ENCODE measurements at places on chromosomes 16 and 17.

DNA sequence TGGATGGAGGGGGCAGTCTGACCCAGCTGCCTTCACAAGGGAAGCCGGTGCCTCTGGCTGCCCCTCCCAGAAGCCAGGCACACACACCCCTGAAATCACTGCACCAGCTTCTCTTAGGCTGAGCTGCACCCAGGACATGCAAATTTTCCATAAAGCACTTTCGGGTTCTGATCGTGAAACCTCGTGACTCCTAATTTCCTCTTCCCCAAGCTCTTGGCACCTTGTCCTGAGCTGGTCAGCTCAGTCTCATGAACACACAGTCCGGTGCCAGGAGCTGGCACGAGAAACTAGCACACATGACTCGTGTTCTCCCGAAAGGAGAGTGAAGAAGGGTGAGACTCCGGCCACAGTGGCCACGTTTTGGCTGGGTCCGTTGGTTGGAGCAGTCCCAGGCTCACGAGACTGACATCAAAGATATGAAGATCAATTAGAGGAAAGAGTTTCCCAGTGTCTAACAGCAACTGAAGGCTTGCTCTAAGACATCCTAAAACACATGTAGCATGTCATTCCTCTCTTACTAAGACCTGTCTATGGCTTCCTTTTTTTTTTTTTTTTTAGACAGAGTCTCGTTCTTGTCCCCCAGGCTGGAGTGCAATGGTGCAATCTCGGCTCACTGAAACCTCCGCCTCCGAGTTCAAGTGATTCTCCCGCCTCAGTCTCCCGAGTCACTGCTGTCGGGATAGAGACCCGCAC is 9.2 kb upstream of the ABR start:
- DNase-seq, result no peak

DNA sequence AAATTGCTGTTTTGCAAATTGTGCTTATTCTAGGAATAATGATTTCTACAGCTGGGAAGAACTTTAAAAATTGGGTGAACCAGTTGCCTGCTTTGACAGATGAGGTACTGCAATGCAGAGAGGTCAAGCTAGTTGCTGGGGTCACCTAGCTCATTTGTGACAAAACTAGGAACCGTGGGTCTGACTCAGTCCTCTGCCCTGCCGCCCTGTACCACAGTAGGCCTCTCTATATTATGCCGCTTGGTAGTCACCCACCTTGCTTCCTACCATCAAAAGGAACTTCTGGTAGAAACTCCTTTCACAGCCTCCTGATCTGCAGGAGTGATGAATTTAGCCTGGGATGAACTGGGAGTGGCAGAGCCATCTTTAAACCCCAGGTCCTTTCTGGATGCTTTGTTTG is 105.7 kb downstream of the PITPNC1 start:
- no peak for DNase-seq

DNA sequence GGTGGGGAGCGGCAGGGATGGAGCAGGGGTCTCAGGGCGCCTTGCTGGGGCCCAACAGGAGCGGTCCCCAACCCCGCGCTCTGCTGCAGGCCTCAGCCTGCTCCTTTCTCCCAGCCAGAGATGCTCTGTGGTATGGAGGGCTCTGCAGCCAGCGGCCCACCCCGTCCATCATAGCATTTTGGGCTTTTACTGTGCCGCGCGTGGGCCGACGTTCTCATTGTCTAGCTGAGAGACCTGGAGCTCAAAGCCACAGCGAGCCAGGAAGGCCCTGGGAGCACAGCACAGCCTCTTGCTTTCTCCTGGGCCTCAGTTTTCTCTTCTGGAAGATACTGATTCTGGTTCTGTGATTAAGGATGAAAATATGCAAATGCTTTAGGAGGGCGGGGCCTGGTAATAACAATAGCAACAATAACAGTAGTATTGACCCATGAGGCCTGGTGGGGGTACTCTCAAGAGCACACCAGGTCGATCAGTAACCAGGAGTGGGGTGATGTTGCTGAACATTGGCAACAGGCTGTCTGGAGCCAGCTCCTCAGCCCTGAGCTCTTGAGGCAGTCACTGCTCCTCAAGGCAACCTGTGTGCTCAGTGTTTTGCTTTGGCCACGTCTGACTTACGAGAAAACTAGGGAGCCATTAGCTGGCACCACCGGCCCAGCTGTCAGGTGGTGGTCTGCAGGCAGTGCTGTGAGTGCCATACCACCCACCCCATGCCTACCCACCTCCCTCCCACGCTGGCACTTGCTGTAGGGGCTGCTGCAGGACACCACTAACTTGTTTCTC is 1.1 kb upstream of the RASD1 start:
- no peak for DNase-seq

DNA sequence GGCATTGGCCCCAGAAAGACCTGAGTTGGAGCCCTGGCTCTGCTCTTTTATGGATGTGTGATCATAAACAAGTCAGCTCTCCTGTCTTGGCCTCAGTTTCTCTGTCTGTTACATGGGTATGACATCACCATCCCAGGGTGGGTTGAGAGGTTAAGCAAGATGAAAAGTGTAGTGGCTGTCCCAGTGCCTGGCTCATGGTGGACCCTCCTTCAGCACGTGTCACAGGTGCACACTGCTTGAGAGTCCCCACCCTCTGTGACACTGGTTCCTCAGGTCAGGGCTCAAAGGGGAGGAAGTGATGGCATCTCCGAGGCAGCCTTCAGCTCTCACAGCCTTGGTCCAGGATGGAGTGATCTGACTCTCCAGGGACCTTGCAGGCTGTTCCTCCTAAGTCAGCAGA is 218.4 kb downstream of the HAPSTR1 start:
- no peak for DNase-seq

DNA sequence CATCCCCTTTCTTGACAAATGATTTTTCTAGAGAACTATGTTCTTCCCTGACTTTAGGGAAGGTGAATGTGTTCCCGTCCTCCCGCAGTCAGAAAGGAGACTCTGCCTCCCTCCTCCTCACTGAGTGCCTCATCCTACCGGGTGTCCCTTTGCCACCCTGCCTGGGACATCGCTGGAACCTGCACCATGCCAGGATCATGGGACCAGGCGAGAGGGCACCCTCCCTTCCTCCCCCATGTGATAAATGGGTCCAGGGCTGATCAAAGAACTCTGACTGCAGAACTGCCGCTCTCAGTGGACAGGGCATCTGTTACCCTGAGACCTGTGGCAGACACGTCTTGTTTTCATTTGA is 7.4 kb downstream of the NAT9 start:
- DNase-seq, result no peak

DNA sequence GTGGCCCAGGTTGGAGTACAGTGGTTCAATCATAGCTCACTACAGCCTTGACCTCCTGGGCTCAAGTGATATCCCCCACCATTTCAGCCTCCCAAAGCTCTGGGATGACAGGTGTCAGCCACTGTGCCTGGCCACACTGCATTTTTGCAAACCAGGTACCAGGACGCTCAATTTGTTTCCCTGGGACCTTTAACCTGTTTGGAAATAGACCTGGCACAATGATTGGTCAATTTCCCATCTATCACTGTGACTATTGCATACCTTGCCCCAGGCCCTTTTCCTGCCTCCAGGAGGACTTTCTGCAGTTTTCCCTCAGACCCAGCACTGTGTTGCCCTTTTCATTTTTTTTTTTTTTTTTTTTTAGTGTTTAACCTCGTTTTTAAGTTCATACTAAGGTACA is 11.1 kb upstream of the FUS start:
- DNase-seq, result no peak

- DNase-seq, result no peak
Measured at GRCh38 chr17:17888371-17888770, 51.6 kb upstream of the SREBF1 start.

DNA sequence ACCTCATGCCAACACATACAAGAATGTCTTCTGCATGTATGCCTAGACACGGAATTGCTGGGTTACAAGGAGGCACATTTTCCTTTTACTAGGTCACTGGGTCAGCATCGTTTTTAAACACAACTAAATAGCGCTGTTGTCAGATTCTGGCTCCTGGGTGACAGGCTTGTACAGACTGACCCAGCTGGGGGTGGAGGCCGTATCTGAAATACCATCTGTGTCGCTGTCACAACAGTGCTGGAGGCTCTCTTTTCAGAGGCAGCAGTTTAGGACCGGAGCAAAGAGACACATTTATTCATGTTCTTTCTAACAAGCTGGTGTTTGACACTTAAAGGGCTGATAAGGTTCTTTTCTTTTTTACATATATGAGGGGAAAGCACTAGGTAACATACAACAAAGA is 403.0 kb upstream of the ASIC2 start:
- no peak for DNase-seq

DNA sequence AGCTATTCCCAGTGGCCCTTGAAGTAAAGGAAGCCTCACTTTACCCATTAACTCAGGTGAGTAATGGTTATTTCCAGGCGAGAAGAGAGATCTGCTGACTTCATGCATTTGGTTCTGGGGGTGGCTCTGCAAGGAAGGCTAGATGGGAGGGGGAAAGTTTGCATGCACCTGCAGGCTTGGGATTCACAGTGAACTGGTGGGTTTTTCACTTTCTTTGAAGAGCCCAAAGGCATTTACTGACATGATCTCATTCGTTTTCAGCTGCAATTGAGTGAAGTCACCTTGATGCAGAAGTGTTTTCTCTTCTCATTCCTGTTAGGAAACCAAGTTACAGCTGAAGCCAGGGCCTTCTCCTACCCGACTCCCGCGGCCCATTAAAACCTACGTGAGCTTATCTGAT is 131.0 kb upstream of the N4BP1 start:
- no peak for DNase-seq

GRCh38 chr17:19762515-19762961 is 14.4 kb upstream of the ALDH3A1 start:
- peak; percentile 74 for DNase-seq

DNA sequence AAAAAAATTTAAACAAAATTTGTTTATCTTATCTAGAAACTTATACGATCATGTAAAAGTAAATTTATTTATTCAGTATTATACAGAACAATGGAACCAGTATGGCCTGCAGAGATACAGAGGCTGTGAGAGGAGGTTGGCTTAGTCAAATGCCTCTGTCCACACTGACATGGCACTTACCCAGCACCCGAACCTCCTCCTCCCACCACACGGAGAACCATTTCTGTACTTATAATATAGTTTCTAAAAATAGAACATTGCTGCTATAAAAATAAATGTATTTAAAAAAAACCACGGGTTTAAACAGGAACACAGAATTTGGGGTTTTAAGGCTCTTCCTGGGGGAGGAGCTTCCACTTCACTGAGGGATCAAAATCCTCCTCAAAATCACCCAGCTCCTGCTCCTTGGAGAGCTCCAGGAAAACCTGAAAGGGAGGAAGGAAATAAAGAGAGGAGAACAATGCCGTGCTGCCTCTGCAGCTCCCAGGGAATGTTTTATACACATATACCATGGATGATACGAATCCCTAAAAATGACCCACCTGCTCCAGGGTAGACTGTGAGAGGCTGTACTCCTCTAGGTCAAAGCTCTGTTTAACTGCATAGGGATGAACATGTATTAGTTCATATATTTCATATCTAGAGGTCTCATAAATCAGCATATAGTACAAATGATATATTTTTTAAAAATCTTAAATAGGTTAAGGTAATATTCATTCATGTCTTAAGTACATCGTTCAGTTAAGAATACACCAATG is 87.3 kb downstream of the ABCA8 start:
- no peak for DNase-seq

DNA sequence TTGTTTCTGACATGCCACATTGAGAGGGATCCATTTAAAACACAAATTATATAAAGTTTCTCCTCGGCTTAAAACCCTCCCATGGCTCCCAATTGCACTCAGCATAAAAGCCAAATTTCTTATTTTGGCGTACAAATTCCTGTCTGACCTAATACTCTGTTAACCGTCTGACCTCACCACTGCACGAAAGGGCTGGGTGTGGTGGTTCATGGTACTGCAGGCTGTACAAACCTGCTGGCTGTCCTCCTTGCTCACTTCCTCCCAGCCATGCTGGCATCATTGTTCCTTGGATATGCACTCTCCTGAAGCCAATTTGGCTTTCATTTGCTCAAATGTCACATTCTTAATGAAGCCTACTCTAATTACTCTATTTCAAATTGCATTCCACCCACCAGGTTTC is 301.6 kb upstream of the C16orf82 start:
- no peak for DNase-seq

DNA sequence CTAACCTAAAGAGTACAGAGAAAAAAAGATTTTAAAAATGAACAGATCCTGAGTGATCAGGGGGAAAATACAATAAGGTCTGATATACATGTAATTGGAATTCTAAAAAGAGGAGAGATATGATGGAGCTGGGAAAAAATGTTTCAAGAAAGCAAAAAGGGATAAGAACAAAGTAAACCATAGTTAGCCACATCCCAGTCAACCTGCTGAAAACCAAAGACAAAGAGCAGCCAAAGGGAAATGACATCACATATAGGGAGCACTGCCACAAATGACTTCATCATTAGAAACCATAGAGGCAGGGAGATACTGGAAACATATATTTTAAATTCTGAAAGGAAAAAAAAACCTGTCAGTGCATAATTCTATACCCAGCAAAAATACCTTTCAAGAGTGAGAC is 68.8 kb upstream of the AKTIP start:
- DNase-seq, result no peak

DNA sequence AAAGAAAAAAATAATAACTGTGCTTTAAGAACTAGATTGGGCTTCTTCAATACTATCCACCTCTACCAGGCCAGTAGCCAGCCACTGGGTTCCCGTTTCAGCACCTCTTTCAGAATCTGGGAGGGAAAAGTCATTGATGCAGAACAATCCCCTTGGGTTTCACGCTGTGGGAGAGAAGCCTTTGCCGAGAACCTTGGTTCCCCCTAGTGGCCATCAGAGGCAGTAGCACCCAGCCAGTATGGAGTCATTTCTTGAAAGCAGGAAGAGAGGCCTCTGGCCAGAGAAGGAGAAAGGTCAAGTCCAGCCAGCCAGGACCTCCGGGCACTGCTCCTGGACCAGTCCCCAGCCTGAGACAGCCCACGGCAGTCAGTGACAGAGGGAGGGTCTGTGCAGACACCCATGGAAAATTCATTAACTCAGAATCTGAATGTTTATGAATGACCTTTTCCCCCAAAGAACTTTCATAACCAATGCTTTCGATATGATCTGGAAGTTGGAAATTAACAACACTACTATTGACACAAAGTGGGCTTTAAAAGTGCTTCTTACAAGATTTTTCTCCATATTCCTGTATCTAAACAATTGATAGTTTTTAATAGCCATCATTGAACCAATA is 51.2 kb upstream of the CDH5 start:
- peak; percentile 25 for DNase-seq

GRCh38 chr17:48131216-48131824 is 23.8 kb downstream of the SNX11 start:
- peak; percentile 63 for DNase-seq

DNA sequence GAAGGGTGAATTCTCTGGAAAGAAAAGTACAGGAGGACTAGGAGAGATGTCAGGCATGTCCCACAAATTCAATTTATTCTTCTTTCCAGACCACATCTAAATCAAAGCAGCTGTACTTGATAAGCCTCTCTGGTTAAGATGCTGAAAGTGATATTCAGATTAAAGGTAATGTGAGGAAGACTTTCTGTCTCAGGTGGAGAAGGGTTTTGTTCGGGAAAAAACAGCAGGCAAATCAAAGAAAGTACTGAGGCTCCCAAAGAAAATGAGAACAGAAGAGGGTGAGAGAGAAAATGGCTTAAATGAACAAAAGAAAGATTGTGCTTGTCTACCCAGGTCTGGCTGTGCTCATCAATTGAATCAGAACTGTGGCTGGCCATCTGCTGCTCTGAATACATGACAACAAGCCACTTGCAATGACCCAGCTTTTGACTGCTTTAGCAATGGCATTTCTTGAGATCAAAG is 55.6 kb downstream of the MMD start:
- DNase-seq, result no peak

All from memory B cell (primary cell).